Activated naive CD4-positive, alpha-beta T cell (primary cell): ENCODE measurements at places on chromosomes 4 and X.

DNA sequence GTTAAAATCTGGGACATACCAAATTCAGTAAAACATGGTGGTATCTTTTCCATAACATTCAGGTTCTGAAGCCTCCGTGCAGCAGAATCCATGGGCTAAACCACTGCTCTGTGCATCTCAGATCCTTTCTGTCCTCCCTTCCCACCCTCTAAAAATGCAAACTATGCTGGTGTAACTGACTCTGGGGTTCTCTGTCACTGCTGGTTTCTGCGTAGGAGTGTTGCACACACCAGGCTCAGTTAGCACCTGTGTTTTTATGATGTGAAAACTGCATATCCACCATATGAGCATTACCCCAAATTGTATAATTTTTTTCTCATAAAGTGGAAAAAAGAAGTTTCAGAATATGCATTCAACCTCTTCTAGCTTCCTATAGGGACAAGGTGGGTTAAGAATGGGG, 22.4 kb upstream of the IL21 start:
- no peak for DNase-seq

DNA sequence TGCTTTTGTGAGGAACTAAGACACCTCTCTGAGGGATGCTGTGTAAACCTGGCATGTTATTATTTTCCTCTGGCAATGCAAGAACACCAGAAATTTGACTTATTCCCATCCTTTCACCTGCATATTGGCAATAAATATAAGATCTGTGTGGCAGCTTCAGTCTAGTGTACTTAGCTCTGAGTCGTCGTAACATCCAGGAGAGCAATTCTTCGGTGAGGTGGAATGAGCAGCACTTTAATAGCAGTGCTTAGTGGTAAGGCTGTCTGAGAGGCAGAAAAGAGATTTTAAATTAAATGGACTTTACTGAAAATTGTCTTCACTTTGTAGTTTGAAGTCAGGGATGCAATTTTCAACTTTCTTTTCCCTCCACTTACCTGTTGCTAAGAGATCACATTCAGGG, 344.9 kb downstream of the PCDH7 start:
- DNase-seq = no peak

GRCh38 chr4:140255467-140255866, 101.5 kb upstream of the MAML3 start:
- no peak for DNase-seq

GRCh38 chr4:166077782-166078181, 204.7 kb downstream of the TLL1 start:
- DNase-seq = no peak

GRCh38 chr4:113052379-113052951, 3.0 kb downstream of the ANK2 start:
- DNase-seq = no peak

DNA sequence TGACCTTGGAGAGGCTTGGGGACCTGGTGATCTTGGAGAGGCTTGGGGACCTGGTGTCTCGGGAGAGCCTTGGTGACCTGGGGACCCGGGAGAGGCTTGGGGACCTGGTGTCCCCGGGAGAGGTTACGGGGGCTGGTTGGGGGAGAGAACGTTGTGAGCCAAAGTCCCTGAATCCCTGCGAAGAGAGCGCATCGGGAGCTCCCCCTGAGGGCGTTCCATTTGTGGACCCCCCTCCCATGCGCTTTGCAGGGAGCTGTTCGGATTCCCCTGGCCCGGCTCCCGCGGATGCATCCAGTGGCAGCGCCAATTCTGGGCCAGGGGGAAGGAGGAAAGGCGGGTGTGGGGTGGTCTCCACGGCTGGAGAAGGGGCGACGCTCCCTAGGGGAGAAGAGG, 13.3 kb downstream of the SHOX start:
- DNase-seq = no peak

DNA sequence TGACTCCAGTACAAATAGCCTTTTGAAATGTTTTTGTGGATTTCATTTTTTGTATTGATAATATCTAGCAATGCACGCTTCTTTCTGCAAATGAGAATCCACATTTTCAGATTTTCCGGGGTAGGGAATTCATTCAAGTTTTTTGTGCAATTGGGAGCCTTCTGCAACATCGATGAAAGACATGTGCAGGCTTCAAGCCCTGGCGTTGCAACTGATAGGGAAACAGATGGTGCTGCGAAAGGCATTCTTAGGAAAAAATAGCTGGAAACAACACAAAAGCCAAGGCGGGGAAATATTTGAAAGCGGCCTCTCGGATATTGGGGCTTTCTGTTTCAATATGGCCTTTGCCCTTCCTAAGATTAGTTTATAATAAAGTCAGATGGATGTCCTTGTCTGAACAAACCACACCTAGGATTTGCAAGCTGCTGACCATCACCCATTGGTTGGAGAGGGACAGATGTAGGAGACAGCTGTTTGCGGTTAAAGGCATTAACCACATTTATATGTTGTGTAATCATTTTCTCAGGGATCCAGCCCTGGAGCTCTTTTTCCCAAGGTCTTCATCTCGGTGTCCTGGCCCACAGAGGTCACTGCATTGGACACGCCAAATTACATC, 136.5 kb downstream of the PRKX start:
- DNase-seq = no peak

GRCh38 chr4:105896461-105896942, 1.2 kb downstream of the NPNT start:
- no peak for DNase-seq

- no peak for DNase-seq
Measured at GRCh38 chr4:7747062-7747385, 192.6 kb downstream of the AFAP1 start.

- DNase-seq = no peak
Measured at GRCh38 chr4:173930329-173930967, 353.0 kb downstream of the FBXO8 start.

- DNase-seq = no peak
Measured at GRCh38 chr4:102620697-102621497, 119.7 kb downstream of the NFKB1 start.

- peak; percentile 37 for DNase-seq
Measured at GRCh38 chrX:53312946-53313727, 31.8 kb upstream of the IQSEC2 start.

- DNase-seq = no peak
Measured at GRCh38 chr4:185822791-185823190, 10.8 kb upstream of the SORBS2 start.

GRCh38 chrX:68897118-68897945, 68.5 kb downstream of the EFNB1 start:
- no peak for DNase-seq

- no peak for DNase-seq
Measured at GRCh38 chr4:18041114-18041513, 19.6 kb upstream of the LCORL start.

DNA sequence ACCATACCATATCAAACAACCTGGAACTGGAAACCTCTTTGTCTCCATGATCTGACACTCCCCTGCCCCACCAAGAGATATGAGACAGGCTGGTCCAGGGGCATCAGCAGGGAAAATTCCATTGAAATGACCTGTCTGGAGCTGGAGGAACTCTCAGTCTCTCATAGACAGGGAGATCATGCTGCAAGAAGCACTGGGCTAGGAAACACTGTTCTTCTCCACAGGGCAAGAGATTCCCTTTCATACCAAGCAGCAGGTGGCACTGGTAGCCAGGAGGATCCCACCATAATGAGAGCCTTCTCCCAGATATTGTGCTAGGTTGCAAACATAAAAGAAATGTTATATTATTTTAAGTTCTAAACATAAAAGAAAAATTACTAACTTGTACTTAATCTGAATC, 14.5 kb upstream of the NALF2 start:
- no peak for DNase-seq

GRCh38 chr4:119227690-119228089, 15.2 kb downstream of the USP53 start:
- no peak for DNase-seq

DNA sequence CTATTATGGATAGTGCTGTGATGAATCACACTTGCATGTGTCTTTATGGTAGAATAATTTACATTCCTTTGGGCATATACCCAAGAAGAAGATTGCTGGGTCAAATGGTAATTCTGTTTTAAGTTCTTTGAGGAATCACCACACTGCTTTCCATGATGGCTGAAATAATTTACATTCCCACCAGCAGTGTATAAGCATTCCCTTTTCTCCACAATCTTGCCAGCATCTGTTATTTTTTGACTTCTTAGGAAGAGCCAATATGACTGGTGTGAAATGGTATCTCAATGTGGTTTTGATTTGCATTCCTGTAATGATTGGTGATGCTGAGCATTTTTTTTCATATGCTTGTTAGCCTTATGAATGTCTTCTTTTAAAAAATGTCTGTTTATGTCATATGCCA, 1120.2 kb downstream of the ARAP2 start:
- DNase-seq = no peak

- DNase-seq = no peak
Measured at GRCh38 chr4:67682266-67682665, 18.7 kb downstream of the UBA6 start.

GRCh38 chrX:47936224-47936939, 67.4 kb downstream of the ZNF182 start:
- DNase-seq = no peak

GRCh38 chr4:102807345-102807744, 20.0 kb downstream of the UBE2D3 start:
- no peak for DNase-seq

GRCh38 chrX:136765821-136766356, 14.8 kb downstream of the ARHGEF6 start:
- no peak for DNase-seq

DNA sequence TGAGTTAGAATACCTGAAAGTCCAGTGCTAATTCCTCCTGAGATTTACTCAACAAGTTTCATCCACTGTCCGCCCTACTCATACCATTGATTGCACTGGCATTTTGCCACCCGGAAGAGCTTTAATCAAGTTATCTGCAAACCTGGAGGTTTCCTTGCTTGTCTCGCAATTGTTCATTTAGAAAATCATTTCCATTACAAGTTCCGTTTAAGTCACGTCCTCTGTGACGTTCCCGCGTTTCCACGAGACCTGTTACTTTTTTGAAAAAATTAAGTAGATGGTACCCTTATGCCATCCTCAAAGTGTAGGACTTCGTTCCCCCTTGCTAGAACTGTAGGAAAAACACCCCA, 761 bp upstream of the FRYL start:
- DNase-seq = no peak

GRCh38 chr4:113445286-113445685, 316.3 kb downstream of the CAMK2D start:
- no peak for DNase-seq
